ENCODE measurements at places on chromosomes 2 and 18.

DNA sequence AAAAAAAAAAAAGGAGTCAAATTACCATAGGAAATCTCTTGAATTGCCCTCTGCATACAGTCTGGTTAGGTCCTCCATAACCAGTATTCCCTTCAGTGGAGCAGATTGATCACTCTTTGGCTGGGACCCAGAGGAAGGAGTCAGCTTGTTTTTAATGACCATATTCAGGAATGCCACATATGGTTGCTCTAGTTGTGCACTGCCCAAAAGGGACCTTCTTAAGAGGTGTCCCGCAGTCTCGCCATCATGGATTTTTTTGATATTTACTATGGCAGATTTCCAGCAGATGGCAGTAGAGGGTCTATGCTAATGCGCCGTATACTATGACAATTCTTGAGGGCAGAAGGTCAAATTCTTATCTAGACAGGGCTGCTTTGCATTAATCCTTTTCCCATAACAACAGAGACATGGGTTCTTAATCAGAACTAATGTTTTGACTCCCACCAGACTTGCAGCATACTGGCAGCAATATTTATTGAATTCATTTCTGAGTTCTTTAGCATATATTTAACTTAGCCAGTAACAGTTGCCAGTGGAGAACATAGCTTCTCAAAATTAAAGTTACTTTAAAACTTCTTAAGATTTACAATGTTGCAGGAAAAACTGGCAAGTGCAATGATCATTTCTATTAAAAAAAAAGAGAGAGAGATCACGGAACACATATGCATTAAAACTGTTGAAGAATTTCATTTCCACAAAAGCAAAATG, 31.8 kb upstream of the INPP4A start:
- DNase-seq, result peak; percentile 28

DNA sequence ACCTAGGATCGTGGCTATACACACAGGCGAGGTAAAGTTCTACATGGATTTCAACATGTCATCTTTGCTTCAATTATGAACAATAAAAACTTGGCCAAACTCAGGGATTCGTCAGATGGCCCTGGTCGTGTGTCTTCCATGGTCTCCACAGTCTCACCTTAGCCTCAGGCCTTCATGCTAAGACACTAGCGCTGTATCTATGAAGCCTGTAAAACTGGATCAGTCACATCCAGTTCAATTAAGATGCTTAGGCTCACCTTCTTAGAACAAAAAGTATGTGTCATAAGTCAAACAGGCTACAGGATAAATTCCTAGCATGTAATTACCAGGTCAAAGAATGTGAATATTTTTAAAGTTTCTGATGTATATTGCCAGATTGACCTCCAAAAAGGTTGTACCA, 113.7 kb upstream of the NRP2 start:
- DNase-seq, result no peak

- no peak for DNase-seq
These were observed 237.7 kb downstream of the HDAC4 start for GRCh38 chr2:239162976-239163687.

GRCh38 chr2:167945660-167946368, 301.6 kb downstream of the STK39 start:
- DNase-seq, result no peak

GRCh38 chr2:126029316-126029715, 626.6 kb upstream of the GYPC start:
- DNase-seq, result no peak

DNA sequence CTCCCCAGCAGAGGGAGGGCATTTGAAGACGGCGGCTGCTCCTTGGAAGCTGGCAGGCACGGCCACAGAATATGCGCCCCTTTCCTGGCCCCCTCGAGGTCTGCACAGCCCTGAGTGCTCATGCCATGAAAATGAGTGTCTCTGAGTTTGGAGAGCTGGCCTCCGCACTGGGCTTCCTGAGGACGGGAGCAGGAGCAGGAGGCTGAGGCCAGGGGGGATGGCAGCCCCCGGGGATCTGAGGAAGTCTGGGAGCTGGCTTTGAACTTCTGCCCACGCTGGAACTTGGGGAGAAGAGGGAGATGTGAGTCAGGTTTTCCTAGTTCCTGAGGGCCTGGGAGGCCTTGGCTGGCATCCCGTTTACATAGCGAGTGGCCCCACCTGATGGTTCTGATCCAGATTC, 47.0 kb downstream of the RRM2 start:
- no peak for DNase-seq

- DNase-seq, result no peak
These were observed 129.5 kb downstream of the TMEM182 start for GRCh38 chr2:102891296-102891695.

GRCh38 chr2:144606466-144607095, 86.7 kb upstream of the ZEB2 start:
- no peak for DNase-seq

- DNase-seq, result no peak
These were observed 275.1 kb downstream of the TGIF1 start for GRCh38 chr18:3725115-3725514.

DNA sequence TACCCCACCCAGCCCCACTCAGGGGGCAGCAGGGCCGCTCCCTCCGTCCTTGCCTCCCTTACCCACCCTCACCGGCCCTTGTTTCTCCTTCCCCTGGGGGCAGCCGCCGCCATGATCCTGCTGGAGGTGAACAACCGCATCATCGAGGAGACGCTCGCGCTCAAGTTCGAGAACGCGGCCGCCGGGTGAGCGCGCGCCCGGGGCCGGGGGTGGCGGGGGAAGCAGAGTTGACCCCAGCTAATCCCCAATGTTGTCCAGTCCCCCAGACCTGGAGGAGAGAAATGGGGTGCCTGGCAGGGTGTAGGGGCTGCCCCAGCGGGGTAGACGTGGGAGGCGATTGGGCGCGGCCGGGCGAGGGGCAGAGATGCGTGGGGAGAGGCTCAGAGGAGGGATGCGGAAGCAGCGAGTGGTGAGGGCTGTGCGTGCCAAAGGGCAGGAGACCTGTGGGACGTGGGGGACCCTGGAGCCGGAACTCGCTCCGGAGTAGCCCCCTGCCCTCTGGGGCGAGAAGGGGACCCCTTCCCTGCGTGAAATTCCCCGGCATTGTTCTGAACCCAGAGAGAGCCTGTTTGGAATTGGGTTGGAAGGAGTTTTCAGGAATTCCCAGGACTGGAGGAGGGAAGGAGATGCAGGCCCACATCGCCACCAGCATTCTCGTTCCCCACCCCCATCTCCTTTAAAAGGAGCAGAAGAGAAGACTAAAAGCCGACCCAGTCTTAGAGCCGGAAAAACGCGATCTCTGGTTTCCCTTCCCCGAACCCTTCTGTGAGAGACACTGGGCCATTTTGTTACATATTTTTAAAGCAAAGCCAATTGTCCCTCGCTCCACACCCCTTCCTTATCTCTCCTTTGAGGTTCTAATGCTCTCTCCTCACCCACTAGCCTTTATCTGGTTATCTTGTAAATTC, 625 bp downstream of the ARPC2 start:
- DNase-seq, result peak; percentile 76

DNA sequence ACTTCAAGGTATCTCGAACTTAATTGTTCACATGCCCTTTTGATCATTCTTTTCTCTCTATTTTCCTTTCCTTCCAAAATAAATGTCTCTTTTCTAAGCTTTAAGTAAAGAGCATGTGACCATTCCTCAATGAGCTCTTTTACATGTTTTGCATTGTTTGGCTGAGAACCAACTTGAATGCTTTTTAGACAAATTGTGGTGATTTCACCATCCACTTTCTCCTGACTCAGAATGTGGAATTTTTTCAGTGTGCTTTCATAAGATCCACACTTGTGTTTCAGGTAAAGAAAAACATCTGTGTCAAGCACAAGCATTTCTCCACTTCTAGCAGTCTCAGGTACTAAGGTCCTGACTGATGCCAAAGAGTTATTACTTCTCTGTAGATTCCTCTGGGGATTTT, 10.7 kb downstream of the RBM43 start:
- no peak for DNase-seq

- no peak for DNase-seq
These were observed 31.8 kb downstream of the HDAC4 start for GRCh38 chr2:239368906-239369552.

DNA sequence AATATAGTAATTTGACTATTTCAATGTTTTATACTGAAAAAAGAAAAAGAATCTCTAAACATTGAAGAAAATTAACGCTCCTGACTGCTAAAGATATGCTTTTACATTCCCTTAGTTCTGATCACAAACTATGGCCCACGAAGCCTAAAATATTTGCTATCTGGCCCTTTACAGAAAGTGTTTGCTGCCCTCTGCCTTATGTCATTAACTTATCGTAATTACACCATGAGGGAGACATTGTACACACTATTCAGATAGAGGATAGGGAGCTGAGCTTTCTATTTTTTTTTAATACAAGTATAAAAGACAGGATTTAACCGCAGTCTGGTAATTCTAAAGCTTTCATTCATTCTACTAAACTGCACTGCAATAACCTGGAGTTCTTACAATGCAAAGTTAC, 393.1 kb upstream of the DCC start:
- DNase-seq, result no peak

GRCh38 chr2:51145761-51146160, 113.8 kb upstream of the NRXN1 start:
- no peak for DNase-seq

- DNase-seq, result no peak
These were observed 33.4 kb upstream of the ST3GAL5 start for GRCh38 chr2:85922199-85922598.

DNA sequence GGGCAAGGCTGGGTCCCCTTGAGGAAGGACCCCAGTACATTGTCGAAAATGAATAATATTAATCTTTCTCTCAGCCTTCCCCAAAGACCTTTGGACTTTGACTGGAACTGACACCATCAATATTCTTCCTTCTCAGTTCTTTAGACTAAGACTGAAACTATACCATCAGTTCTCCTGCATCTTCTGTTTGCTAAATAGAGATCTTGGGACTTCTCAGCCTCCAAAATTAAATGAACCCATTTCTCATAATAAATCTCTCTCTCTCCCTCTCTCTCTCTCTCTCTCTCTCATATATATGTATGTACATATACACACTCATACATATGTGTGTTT, 39.7 kb upstream of the VRK2 start:
- DNase-seq, result no peak

- no peak for DNase-seq
These were observed 23.8 kb downstream of the FHL2 start for GRCh38 chr2:105375001-105375561.

DNA sequence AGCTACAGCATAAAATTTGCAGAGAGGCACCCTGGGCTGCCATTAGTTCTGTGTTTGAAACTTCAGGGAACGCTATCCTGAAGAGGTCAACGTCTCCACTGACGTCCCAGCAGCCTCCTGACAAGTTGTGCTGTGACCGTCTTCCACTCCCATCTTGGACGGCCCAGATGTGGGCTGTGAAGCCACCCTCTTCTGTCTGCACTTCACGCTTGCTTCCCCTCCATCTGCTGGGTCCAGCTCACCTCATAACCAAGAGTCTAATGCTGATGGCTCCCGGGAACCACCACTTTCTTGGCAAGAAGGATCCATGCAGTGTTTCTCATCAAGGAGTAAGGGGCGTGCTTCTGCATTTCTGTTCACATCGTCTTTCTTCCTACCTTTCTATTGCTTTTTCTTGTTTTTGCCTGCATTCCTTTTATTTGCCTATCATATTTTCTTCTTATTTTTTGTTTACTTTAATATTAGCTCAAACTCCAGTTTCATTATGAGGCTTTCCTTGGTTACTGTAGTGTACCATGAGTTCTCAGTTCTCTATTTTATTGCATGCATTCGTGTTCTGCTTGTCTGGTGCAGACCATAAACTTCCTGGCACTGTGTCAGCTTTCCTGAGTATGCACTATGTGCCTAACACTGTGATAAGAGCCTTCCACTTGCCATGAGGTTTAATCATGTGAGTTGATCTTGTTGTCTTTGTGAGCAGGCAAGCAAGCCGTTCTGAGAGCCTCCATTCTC, 631.8 kb upstream of the RAB6C start:
- DNase-seq, result no peak

- DNase-seq, result no peak
These were observed 3.1 kb downstream of the C2orf81 start for GRCh38 chr2:74418312-74418711.

DNA sequence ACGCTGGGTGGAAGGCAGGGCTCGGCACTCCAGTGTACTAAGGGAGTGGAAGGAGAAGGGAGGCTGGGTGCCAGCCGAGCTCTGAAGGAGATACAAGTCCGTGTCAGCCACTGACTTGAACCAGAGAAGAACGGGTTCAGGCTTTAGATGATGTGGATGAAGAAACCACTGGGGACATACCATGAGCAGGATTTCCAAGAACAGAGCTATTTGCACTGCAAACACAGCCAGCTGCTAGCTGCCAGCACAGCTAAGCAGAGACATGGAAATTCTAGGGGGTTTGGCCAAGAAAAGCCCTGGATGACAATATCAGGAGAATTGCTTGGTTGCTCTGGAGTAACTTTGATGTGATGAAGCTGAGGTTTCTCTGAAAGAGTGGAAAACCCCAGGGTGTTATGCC, 5.2 kb downstream of the CD207 start:
- no peak for DNase-seq

DNA sequence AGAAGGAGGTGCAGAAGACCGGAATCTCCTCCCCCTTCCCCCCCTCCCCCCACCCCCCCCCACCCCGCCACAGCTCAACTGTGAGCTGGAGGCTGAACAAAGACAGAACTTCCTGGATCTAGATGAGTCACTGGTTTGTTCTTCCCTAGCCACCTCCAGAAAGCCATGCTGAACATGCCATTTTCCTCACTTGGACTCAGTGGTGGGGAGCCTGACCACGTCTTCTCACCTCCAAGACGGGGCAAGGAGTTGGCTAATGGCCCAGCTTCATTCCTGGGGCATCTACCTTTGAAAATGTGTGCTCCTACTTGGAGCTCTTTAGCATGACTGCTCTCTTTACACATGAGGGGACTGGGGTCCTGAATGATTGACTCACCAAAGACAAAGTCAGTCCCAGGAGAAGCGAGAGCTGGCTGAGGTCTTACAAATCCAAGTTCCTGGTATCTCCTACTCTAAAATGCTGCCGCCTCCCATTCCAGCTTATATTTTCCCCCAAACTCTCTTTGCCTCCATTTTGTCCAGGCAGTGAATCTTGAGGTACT, 22.6 kb upstream of the FZD5 start:
- no peak for DNase-seq

DNA sequence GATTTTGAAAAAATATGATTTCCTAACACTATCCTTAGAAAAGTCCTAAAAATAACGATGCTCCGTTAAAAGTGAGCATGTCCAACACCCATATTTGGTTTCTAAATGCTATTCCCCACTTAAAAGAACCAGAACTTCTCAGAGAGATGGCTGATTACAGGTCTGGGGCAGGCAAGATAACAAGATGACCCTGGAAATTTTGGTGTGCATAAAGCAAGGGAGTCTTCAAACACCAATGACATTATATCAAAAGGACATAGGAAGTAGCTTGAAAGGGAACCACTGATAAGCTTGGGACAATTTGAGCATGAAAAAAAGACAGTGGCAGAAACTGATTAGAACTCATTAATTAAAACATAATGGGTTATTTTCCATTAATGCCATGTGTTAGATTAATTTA, 17.9 kb downstream of the STK17B start:
- DNase-seq, result no peak

Measured in stimulated activated CD4-positive, alpha-beta T cell treated with anti-CD3 and anti-CD28 coated beads, TNF-alpha, amount 100 ng/mL, for 24 hours (primary cell).